ENCODE measurements at places on chromosomes 2 and 18.

- DNase-seq = no peak
These were observed 139.1 kb downstream of the NXPH2 start for GRCh38 chr2:138640921-138641676.

GRCh38 chr2:3479430-3480320 is 39.7 kb downstream of the ADI1 start:
- DNase-seq = no peak

- DNase-seq = no peak
These were observed 146.6 kb downstream of the CDH19 start for GRCh38 chr18:66457245-66457644.

- no peak for DNase-seq
These were observed 24.6 kb upstream of the LBH start for GRCh38 chr2:30206461-30207430.

DNA sequence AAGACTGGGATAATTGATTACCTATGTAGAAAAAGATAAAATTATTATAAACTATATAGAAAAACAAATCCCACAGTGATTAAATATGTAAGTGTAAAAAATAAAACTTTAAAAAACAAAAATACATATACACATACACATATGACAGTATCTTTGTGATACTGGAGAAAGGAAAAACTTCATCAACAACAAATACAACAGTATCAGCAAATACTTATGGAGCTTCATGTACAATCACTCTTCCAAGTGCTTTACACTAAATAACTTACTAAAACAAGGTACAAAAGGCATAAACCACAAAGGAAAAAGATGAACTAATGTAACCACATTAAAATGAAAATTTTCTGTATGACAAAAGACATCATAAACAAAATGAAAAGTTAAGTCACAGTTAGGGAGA is 24.1 kb upstream of the GFPT1 start:
- DNase-seq = no peak

- DNase-seq = no peak
These were observed 122.9 kb downstream of the ROCK1 start for GRCh38 chr18:20988726-20989125.
